ENCODE measurements at places on chromosomes 2 and 18.

GRCh38 chr2:42001711-42002201, 46.1 kb upstream of the PKDCC start:
- no peak for DNase-seq

DNA sequence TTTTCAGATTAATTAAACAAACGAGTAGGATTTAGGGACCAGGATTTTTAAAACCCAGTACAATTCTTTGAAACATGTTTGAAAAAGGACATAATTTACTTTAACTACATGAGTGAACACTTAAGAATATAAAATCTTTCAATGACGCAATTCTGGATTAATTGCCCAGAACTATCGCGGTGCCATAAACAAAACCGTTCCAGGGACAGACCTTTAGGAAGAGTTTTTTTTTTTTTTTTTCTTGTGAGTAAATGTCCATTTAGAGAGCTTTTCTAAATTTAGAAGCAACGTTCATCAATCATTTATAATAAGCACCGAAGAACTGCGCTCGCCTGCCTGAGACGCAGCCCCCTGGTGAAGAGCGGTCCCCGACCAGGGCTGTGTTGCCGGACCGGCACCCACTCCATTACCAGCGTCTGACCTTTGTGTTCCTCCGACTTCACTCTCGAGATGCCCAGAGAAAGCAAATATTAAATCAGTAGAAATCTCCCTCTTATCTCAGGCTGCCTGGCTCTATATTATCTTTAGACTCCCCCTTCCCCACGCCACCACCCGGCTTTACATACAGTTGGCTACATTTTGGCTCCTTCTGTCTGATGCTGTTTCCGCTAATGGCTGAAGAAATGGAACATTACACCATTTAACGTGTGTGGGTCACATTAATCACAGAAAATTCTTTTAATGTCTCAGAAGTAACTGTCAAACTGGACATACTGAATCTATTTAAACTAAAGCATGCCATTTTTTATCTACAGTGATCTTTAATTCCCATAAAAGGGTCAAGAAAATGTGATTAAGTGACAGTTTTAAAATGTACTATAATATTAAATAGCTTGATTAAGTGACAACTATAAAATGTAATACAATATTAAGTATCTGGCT, 364.0 kb upstream of the MEIS1 start:
- no peak for DNase-seq

DNA sequence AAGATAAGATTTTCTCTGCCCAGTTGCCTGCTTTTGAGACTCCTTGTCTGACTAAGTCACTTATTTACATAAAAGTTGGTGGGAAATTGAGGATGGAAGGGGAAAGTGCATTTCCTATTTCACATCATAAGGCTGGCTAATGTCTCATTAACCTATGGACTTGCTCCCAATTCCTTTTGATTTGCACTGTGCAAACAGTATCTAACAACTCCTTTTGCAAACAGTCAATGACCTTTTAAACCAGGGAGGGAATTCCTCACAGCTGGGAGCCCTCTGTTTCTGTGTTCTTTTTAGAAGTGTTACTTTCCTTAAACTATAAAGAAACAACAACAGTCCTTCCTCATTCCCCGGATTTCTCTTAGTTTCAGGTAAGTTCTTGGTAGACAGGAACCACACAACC, 272.8 kb downstream of the RND3 start:
- DNase-seq: peak; percentile 40

GRCh38 chr2:10330700-10331026, 28.0 kb downstream of the HPCAL1 start:
- DNase-seq: no peak

DNA sequence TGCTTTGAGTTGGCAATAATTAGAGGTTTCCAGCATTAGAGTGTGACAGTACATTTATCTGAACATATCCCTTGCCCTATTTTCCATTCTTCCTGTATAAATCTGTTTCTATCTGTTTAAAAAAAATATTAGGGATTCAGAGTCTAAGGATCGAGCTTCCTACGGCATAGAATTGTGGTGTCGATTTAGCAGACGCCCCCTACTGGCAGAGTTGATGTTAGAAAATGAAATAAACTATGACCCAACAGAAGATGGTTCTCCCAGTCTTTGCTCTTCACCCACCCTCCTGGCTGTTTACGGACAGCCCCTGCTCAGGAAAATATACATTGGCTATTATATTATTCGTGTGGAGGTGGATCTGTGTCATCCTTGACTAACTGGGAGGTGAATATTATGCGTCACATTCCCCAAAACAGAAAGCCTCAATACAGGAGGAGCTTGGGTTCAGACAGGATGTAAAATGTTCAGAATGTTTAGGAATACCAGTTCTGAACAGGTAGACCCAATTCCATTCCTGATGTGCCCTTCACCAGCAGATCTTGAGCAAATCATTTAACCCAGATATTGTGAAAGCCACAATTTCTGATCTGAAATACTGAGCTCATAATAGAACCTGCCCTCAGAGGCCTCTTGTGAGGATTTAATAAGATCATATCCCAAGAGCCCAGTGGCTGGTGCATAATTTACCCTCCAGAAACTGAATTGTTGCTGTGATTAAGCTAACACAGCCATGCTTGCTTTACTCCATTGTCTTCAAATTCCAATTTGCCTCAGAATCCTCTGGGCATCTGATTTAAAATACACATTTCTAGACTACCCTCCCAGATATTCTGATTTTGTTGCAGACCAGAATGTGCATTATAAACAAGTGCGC, 10.8 kb upstream of the ERMN start:
- peak; percentile 53 for DNase-seq

GRCh38 chr2:3209258-3209657, 168.4 kb downstream of the EIPR1 start:
- DNase-seq: no peak

DNA sequence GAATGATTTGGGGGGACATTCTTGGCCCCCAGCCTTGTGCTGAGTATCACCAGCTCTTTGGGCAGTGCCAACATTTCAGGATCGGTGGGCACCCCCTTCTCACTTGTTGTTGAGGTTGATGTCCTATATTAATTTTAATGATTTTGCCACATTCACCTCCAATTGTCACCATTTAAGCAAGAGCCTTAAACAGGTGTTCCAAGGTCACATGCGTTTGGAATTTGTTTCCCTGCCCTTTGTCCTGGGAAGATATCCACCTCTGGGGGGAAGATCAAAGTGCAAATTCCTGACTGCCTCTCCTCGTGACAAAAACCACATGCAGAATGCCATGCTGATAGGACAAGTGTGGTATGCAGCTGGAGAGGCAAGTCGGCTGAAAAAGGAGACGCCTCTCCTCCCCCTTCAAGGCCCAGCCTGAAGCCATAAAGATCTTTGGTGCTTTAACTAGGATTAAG, 72.5 kb upstream of the ID2 start:
- DNase-seq: peak; percentile 82

GRCh38 chr18:22987547-22988189, 54.5 kb downstream of the RBBP8 start:
- peak; percentile 6 for DNase-seq

- DNase-seq: no peak
These were observed 6.9 kb downstream of the CENPA start for GRCh38 chr2:26792720-26793119.

DNA sequence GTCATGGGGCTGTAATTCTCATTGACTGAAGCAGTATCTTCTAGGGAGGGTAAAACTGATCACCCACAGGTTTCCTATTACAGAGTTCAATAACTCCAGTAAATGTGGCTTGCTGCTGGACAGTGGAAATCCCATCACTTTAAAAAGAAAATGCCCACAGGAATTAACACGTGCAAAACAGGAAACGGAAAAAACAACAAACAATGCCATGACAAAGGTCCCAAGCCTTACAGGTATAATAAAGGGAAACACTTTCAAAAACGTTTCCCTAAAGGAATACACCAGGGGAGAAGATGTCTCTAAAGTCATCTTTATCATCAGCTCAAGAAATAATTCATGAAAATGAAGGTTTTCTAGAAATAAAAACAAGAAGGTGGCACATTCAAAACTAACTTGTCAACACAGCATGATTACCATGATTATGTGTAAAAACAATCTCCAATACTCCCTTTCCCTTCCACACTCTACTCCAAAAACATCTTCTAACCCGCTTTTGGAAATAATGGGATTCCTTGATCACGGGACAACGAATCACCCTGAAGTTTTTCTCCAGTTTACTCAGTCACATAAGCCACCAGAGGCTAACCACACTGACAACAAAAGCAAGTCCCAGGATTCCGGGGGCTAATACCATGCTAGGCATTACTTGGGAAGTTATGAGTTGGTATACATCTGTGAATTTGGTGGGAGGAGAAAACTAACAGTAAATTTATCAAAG, 167.9 kb downstream of the TCF4 start:
- DNase-seq: no peak

GRCh38 chr2:32775954-32776353, 148.1 kb downstream of the TTC27 start:
- no peak for DNase-seq

- no peak for DNase-seq
These were observed 178.0 kb downstream of the DLGAP1 start for GRCh38 chr18:4276953-4277585.

DNA sequence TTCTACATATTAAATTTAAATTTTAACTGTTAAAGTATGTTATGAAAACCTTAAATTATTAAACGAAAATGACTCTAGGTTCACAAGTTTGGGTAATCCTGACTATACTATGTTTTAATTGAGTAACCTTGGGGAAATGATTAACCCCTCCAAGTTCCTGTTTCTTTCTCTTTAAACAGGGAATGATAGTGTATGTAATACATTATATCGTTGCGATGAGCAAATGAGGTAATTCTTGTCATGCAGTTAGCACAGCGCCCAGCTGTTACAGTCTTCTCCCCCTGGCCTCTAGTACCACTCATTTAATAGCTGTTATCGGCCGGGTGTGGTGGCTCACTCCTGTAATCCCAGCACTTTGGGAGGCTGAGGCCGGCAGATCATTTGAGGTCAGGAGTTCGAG, 80.4 kb downstream of the MTA3 start:
- no peak for DNase-seq

DNA sequence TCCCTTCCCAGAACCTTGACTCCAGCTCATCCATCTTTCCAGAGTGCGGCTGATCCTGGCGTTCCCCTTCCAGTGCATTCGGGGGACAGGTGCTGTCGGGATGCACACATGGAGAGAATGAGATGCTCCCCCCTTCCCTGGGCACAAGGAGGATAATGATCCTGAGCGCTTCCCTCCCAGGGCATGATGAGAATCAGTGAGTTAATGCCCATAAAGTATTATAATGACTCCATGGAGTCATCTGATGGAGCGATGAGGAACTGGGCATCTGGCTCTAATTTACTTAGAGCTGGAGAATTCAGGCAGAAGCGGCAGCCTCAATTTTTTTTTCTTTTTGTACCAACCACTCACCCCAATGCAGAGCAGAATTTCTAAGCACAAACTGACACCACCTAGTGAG, 79.6 kb upstream of the SKOR2 start:
- no peak for DNase-seq

GRCh38 chr2:121350890-121351289, 65.9 kb upstream of the TFCP2L1 start:
- no peak for DNase-seq

GRCh38 chr2:212548455-212548819, 9.8 kb upstream of the ERBB4 start:
- peak; percentile 45 for DNase-seq

DNA sequence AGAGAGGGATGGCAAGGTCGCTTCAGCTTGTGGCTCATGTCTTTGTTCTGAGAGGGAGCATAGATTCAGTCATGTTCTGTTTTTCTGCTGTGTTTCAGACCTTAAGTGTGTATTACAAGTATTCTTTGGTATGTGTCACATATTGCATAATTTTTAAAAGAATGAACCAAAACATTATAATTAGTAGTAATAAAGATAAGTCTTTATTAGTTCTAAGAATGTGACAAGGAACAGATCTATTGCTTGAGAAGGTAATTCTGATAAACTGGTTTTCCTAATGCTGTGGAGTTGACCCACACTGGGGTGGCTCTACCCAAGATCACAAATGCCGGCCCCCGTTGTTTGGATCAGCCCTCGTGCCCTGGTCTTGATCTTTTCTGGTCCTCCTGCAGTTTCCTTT, 124.3 kb upstream of the FOSL2 start:
- DNase-seq: no peak

GRCh38 chr2:108449410-108450130, 564 bp downstream of the GCC2 start:
- peak; percentile 36 for DNase-seq

GRCh38 chr2:222120933-222121332, 177.9 kb downstream of the PAX3 start:
- no peak for DNase-seq

- no peak for DNase-seq
These were observed 269.1 kb downstream of the ZNF385B start for GRCh38 chr2:179592167-179592936.

DNA sequence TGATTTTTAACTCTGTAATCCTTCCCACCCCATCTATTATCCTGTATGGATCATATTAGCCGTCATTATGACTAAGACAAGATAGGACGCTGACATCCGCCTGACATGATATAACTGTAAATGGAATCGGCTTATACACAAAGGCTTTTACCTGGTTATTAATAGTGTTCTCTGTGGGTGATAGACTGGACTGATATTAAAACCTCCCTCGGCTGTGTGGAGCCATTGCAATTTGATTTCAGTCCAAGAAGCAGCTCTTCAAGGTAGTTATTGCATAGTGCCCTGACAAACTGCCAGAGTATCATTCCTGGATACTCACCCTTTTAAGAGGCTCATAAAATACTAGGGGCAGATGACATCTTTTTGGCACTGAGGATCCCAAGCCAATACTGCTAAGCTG, 226.1 kb upstream of the HNRNPA3 start:
- no peak for DNase-seq

GRCh38 chr18:59501920-59502273, 142.8 kb upstream of the LMAN1 start:
- DNase-seq: no peak

- DNase-seq: no peak
These were observed 66.2 kb downstream of the MAIP1 start for GRCh38 chr2:200021449-200022114.

DNA sequence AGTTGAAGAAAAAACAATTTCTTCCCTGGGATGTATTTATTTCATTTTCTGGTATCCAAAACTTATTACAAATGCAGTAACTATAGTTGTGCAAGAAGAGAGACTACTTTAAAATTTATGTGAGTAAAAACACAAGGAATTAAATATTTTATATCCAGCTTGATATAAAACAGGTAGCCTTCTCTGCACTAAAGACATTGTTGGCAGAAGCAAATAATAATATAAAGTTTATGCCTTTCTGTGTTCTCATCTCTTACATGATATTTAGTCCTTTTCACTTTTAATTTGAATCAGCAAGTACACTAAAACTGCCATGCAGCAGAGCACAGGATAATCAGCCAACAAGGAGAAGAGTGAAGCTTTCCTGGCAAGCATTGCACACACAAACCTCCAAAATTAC, 352.7 kb downstream of the ARL6IP6 start:
- DNase-seq: no peak

GRCh38 chr2:66782780-66783361, 347.9 kb downstream of the MEIS1 start:
- DNase-seq: no peak

- peak; percentile 44 for DNase-seq
These were observed 564 bp downstream of the MPV17 start for GRCh38 chr2:27322301-27322765.

DNA sequence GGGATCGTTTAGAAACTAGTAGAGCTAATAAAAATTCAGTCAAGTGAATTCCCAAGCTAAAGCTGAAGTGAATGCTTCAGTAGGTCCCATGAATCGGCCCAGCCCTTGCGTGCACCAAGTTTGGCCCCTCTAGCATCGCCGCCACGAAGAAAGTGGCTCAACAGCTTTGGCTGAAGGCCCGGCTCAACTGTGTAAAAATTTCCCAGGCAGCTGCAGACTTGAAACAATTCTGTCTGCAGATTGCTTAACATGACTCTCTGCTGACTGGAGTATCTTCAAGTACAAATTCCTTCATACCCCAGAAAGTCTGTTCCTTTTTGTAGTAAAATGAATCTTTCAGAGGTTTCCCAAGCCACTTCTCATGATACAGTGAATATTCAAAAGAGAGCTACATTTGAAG, 32.7 kb downstream of the ALMS1 start:
- DNase-seq: peak; percentile 51
